ENCODE measurements at places on chromosomes 16 and 17.

- DNase-seq = no peak
These were observed 67.0 kb downstream of the N4BP1 start for GRCh38 chr16:48542966-48543365.

GRCh38 chr16:11319529-11320146, 25.6 kb upstream of the RMI2 start:
- DNase-seq = no peak

- DNase-seq = no peak
These were observed 561 bp downstream of the CCDC47 start for GRCh38 chr17:63772801-63773271.

DNA sequence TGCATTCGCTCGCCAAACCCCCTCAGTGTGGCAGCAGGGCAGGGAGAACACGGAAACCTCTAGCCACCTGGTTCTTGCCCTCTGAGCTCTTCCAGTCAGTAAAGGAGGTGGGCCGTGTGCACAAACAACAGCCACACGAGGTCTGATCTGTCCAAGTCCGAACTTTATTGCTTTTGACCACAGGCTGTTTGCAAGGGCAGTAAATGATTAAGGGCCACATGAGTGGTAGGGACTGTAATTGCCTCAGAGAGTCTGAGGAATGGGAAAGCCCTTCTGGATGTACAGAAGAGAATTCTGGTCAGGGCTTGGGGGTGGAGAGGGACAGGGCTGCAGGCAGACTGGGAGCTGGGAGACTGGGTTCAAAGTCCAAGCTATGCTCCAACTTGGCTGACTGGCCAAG, 75.7 kb upstream of the LHX1 start:
- no peak for DNase-seq

- no peak for DNase-seq
These were observed 3.4 kb downstream of the RAP1GAP2 start for GRCh38 chr17:2799653-2800052.

DNA sequence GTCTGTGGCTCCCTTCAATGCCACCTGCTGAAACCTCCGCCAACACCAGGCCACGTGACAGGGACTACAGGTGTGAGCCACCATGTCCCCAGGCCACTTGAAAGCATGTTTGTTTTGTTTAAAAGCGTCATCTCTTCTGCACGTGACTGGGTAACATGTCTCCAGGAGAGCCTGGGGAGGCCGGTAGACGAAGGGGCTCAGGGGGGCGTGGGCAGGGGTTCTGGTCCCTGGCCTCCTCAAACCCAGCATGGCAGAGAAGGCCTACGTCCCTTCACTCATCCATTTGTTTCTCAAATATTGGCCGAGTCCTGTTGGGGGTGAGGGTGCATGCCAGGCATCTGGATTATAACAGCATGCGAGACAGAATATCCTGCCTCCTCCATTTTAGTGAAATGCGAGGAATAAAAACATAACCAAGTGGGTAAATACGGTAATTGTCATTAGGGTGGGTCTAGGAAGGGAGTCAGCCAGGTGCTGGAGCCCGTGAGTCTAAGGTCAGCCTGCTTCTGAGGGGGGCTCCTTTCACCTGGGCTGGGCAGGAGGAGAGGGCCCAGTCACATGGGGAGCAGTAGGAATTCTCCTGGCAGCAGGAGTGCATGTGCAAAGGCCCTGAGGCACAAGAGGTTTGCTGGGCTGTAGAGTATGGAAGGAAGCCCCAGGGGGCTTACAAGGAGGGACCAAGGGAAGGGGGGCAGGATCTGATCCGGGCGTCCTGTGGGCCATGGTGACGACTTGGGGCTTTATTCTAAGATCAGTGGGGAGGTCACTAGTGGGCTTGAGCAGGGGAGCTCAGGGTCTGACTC, 26.8 kb upstream of the CIBAR2 start:
- no peak for DNase-seq

Measured in Panc1 (cell line).